ENCODE measurements at places on chromosomes 7 and 10.

DNA sequence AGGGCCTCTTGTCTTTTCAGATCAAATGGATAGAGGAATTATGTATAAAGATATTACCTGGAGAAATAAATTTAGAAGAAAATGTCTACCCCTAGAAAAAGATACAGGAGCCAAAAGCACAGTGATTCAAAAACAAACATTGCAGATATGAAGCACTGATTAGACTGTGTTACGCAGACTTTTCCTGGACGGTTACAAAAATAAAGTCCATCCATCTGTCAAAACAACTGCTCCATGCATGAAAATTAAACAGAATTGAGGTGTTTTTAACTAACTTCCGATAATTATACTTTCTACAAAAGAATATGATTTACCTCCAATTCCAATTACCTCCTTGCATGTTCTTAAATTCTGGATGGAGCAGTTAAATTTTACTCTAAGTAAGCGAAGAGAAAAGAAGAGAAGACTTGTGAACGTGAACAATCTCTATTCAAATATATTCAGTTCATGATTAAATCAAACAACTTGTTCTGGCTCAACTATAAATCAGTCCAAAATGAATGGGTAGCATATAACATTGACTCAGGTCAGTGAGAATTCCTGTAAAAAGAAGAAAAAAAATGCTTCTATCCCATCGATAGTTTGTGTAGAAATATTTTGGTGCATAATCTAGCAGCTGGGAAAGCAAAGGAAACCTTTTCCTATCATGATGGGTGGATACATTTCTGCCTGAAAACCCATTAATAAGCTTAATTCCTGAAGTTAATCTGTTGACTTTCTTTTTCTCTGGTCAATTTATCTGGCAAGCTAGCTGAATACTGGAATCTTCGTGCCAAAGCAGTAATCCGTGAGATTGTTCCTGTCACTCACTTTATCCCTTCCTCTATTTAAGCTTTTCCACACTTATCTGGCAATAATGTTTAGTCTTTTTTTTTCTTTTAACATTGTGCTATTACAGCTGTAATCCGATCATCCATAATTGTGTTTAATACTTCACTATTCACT lies 80.4 kb downstream of the SEMA3A start:
- no peak for DNase-seq

- DNase-seq: no peak
Measured at GRCh38 chr10:63930584-63930983, 409.4 kb downstream of the REEP3 start.

DNA sequence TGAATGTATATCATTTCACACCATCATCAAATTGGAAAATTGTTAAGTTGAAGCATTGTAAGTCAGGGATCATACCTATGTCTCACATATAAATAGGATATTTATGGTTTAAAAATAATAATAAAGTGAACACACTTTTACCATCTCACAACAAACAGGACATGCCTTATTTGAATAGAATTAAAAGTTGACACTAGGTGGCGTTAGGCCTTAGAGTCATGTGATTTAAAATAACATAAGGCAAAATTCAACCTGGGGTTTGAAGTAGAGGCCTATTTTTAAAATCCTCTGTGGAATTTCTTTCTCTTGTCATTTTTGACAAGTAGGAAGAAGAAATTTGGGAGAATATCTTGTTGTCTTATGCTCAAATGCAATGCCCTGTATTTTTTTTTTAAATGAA lies 184.7 kb upstream of the PCDH15 start:
- DNase-seq: no peak

DNA sequence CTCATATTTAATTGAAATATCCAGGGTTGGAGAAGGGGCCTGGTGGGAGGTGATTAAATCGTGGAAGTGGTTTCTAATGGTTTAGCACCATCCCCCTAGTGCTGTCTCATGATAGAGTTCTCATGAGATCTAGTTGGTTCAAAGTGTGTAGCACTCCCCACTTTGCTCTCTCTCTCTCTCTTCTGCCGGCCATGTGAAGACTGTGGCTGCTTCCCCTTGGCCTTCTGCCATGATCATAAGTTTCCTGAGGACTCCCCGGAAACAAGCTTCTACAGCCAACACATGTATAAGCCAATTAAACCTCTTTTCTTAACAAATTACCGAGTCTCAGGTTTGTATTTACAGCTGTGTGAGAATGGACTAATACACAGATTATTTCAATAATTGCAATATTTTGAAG lies 305.8 kb upstream of the KCND2 start:
- no peak for DNase-seq

DNA sequence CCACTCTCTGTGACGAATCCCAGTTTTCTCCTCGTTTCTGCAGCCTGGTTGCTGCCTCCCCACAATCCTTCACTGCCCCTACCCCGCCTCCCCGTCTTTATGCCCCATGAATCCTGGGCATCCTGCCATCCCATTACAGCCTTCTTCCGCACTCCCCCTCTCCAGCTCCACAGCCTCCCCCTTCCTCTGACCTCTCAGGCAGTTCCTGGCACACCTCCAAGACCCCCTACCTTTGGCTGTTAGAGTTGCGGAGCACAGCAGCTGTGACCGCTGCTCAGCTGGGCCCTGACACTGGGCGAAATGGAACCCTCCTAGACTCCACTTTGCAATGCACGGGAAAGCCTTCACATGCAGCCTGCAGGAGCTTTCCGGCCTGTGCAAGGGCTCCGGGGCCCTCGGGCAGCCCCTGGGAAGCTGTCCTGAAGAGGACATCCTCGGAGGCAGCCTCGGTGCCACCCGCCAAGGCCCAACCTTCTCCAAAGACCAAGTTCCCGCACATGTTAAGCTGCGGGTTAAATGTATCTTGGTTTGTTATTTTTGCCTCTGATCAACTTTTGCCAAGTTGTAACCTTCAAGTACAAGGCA lies 400.7 kb upstream of the MKI67 start:
- no peak for DNase-seq

- DNase-seq: no peak
Measured at GRCh38 chr7:27527348-27527714, 135.4 kb downstream of the HIBADH start.

DNA sequence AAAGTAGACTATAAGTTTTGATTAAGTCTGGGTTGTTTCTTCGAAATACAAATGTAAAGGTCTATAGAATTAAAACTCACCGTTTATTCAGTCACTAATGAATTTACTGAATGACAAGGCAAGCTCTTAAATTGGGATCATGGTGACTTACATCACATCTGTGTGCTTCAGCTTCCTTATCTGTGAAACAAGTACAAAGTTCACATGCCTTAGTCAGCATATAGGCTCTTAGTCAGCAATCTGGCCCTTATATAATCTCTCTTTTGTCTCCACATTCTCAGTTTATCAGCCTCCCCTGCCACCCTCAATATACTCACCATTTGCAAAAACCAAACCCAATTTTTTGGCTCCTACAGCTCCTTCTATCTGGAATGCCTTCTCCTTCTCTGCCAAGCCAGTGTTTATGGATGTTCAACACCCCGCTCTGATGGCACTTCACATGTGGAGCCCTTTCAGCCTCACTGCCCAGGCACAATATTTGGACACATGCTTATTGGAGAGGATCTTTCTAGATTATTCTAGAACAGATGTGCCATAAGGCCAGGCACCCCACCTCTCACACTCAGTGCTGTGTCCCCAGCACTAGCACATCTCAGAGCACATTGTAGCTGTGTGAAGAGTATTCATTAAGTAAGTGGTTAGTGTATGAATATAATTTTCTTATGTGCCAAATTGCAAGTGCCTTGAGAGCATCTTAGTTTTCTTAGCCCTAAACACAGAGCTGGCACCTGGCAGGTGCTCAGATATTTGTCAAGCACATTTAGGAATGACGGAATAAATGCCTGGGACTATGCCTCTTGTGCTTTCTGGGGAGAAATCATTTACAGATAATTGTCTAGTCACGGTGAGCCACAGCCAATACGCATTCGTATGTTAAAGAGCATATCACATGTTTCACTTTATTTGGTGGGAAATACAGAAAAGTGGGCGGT lies 9.8 kb upstream of the LAMB1 start:
- DNase-seq: no peak

DNA sequence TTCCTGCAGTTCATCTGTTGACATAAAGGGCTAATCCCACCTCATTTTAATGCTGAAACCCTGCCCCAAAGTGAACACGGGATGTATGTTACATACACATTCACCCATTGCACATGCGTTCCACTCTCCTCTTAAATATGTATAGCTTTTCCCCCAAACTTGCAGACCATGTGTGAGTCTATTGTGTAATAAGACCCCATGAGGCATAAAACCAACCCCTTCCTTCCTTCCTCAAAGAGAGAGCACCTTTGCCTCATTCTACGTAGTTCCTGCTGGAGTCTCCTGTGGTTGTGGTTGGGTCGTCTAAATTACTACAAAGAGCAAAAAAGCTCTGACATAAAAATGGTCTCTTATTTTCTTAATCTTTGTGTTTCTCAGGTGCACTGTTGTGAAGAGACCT lies 345.7 kb upstream of the KLF6 start:
- DNase-seq: no peak

DNA sequence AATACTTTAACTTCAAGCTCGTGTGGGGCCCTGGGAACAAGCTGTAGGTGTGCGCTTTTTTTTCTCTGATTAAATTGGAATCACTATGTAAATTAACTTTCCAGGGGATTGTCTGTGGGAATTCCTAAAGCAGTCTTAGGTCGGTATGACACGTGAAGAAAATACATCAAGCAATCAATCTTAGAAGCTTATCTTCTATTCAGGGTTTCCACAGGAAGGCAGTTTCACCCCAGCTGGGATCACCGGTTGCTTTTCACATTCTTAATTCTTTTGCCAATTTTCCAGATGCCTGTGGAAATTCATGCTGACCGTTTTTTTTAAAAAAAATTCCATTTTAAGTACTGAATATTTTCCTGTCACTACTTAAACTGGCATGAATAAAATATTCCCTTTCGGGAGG lies 41.9 kb downstream of the CAMK1D start:
- no peak for DNase-seq

DNA sequence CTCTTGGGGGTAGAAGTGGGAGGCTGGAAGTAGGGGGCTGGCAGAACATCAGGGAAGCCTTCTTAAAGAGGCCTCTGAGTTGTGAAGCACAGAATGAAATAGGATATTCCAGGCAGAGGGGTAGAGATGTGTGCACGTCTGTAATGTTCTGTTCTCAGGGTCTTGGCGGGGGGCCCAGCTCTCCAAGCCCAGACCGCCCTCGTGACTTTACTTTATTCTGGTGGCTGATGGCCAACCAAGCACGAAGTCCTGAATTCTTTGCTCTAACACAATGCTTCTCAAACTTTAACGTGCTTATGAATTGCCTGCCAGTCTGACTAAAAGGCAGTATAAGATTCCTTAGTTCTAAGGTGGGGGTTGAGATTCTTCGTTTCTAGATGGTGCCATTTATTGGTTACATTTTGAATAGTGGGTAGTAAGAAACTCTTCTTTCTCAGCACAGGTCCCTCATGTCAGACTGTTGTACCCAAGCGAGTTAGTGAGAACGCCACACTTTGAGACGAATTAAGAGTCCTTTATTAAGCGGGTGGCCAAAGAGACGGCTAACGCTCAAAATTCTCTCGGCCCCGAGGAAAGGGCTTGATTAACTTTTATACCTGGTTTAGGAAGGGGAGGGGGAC lies 8.2 kb downstream of the PRXL2A start:
- no peak for DNase-seq

DNA sequence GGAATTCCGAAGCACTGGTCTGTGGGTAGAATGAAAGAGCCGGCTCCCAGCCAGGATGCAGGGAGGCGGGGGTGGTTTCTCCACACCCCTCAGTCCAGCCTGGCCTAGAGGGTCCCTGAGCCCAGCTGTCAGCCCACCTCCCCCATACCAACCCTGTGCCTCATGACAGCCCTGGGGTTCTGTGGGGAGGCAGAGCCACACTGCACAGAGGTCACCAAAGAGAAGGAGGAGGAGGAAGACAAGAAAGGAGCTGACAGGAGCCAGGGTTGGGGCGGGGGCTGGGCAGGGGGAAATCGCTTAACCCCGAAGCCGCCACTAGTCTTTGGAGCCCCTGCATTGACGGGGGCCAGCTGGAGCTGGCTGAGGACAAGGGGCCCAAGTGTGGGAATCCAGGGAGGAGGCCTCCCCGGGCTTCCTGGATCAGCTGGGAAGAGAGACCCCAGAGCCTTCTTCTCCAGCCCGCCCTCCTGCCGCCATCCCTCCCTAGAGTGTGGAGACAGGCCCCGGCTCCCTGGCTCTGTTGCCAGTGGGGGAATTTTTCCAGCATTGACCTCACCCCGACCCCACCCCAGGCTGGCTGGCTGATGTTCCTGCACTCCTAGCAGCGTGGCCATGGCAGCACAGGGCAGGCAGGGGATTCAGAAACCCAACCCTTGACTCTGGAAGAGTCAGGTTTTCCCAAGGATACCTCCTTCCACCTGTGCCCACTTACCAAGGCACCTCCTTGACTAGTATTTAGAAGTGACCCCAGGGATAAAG lies 32.5 kb downstream of the KAZALD1 start:
- DNase-seq: no peak

- DNase-seq: no peak
Measured at GRCh38 chr10:88042160-88043100, 179.0 kb downstream of the PTEN start.

- DNase-seq: no peak
Measured at GRCh38 chr7:157766098-157766497, 429.3 kb downstream of the DNAJB6 start.

DNA sequence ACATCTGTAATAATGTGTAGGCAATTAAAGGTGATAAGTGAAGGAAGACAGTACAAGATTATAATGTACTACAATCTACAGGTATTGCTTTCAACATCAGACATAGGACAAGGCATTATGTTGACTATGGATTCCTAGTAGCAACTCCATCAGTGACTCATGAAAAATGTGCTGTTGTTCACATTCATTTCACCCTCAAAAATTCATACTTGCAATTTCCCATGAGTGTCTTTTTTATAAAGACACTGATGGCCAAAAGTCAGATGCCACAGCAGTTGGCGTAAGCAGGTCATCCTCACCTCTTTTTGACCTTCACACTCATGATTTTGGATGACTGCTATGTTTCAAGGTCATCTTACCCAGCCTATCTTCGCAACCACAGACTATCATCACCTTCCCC lies 100.0 kb upstream of the AMPH start:
- DNase-seq: no peak

DNA sequence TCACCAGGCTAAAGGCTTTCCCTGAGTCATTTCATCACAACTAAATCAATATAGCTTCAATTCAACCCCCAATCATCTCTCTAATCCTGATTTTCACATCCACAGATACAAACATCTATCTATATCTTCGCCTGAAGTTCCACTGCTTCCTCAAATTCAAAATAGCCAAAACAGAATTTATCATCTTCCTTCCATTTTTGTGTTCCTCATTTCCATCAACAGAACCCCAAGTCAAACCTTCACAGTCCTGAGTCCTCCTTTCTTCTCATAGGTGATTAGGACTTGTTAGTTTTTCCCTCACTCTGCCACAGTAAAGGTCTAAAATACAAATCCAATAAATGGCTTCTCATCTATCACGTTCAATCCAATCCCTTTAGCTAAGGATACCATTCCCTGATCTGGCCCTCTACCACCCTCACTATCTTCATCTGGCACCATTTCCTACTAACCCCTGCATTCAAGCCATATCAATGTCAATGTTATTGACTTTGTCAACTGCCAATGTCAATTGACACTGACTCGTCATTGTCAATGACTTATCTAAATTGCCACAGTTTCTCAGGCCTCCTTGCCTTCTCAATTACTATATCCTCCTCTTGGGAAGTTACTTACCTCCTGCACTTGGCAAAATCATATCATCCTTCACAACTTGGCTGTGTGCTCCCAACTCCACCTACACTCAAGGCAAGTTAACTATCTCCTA lies 2.6 kb downstream of the HYCC1 start:
- no peak for DNase-seq
